Hematopoietic multipotent progenitor cell (in vitro differentiated cells): ENCODE measurements at places on chromosomes 2 and 18.

DNA sequence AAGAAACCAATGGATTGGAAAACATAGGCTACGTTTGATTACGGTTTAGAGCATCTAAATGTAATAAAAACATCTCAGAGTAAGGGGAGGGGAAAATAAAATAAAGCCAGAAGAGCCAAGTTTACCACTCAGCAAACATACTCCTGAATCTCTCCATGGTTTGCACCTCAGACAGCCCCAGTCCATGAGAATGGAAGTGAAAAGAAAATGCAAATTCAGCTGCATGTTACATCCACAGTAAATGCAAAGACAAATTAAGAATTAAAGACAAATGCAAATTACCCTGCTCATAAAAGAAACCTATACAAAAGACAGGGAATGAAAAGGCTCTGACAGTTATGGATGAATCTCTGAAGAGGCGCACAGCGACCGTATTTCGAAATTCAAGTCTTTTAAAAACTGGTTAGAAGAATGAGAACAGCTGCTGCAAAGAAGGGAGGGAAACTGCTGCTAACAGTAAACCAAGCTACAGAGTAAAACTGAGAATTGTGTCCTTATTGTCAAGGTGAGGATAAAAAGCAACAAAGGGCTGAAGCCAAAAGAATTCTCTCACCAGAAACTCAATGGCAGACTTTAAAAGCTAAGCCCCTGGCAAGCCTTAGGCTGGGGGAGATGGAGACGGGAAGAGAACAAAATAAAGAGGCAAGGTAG lies 197.9 kb upstream of the ACVR2A start:
- no peak for DNase-seq

GRCh38 chr2:219406861-219407230 lies 11.3 kb upstream of the DES start:
- no peak for DNase-seq

GRCh38 chr2:236720974-236721540 lies 151.4 kb downstream of the ACKR3 start:
- DNase-seq, result no peak

DNA sequence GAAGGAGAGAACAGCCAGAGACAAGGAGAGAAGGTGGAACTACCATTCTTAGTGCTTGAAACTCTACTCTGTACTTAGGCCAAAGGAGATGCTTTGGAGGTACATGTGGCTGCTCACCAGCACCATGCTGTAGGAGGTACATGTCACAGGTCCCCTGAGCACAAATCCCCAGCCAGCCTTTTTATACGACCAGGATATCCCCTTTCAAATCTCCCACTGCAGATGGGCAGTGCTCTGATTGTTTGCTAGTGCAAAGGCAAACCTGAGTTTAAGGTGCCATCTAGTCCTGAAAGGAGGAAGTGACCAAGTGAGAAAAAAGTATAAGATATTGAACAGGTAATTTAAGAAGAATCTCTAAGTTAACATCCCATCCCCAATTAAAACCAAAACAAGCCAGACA lies 17.1 kb upstream of the TTC21B start:
- no peak for DNase-seq

DNA sequence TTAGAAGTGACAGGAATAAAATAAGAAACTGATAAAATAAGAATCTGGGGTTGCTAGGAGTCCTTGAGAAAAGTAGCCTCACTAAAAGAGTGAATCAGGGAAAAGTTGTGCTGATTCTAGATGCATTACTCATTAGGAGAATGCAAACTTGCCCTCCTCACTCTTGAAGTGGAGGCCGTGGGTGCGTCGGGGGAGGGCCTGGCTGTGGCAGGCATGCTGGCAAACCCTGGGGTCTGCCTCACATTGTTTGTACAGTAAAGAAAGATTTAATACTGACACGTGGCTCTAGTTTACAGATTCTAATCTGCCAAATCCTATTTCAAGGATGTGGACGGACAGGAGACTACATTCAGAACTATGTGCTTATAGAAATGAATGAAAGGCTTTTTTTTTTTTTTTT lies 41.9 kb downstream of the TANC1 start:
- DNase-seq, result no peak
